Glutamatergic neuron (in vitro differentiated cells): ENCODE measurements at places on chromosomes 11 and 22. TPM values are rescaled to one million over a fixed set of nuclear protein-coding genes. Genes with fewer than 3 reads are reported as not detected.

DNA sequence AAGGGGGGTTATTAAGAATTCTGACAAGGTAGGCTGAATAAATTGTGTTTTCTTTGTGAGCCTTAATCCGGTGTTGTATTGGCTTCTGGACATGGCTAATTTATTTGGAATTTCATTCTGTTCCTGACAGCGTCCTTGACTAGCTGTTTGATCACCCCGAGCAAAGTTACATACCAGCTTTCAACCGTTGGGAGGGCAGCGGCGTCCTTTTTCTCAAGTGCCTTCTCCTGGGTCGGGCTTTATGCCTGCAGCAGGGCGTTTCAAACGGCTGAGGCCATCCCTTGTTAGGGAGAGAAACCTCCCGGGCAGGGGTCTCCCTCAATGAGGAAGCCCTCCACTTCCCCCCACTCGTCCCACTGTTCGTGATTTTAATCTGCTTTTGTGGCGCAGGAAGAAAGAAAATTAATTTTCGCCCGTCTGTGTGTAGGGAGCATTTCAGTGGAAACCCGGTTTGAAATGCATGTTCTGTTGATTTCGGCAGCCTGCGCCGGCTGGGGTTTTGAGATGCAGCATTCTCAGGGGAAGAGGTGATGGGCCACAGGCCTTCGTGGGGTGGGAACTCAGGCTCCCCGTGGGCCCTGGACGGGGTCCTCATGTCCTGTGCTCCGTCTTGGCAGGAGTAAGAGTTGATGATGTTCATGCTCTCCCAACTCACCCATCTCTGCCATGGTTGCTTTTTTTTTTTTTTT is 2.9 kb upstream of the SMIM38 start:
- H3K36me3 ChIP-seq, result peaks cover 9% of the 10 kb centered on the region
- DNase-seq, result no peak
- H3K4me1 ChIP-seq, result peaks cover 1% of the 10 kb centered on the region
- H3K27me3 ChIP-seq, result peaks cover 2% of the 10 kb centered on the region
- no peak overlapping the region for H3K4me3 ChIP-seq

DNA sequence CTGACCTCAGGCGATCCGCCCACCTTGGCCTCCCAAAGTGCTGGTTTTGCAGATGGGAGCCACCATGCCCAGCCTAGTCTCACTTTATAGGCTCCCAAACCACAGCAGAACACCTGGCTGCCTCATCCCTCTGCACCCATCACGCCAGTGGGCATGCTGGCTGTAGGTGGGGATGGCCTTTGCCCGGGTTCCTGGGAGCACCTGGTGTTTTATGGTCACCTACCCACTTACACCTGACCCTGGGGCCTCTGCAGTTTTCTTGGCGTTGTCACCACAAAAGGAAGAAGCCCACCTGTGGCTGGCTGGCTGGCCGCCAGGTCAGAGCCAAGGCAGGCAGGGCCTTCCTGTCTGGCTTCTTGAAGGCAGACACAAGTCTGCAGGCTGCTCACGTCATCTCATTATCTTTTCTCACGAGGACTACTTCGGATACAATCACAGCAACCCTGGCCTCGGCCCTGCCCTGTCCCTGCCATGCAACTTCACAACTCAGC is 8.2 kb downstream of the RRP7A start:
- DNase-seq, result no peak
- H3K4me3 ChIP-seq, result no peak overlapping the region
- H3K27ac ChIP-seq, result no peak overlapping the region
- no peaks in the 10 kb centered on the region for H3K36me3 ChIP-seq

- H3K27me3 ChIP-seq, result peaks cover 2% of the 10 kb centered on the region
- H3K4me3 ChIP-seq, result no peak overlapping the region
- no peaks in the 10 kb centered on the region for H3K4me1 ChIP-seq
- no peak overlapping the region for H3K27ac ChIP-seq
- DNase-seq, result no peak
- H3K36me3 ChIP-seq, result peaks cover 5% of the 10 kb centered on the region
These were observed 49.1 kb downstream of the EMSY start for GRCh38 chr11:76493626-76494539.

GRCh38 chr22:19991645-19992451 is 24.8 kb downstream of the ARVCF start:
- no peak overlapping the region for H3K4me3 ChIP-seq
- H3K4me1 ChIP-seq, result peaks cover 18% of the 10 kb centered on the region
- peaks cover 3% of the 10 kb centered on the region for H3K27me3 ChIP-seq
- no peak for DNase-seq
- no peak overlapping the region for H3K27ac ChIP-seq

GRCh38 chr11:119580081-119580480 is 148.9 kb downstream of the NECTIN1 start:
- peaks cover 2% of the 10 kb centered on the region for H3K27me3 ChIP-seq
- H3K4me3 ChIP-seq, result no peak overlapping the region
- DNase-seq, result no peak

DNA sequence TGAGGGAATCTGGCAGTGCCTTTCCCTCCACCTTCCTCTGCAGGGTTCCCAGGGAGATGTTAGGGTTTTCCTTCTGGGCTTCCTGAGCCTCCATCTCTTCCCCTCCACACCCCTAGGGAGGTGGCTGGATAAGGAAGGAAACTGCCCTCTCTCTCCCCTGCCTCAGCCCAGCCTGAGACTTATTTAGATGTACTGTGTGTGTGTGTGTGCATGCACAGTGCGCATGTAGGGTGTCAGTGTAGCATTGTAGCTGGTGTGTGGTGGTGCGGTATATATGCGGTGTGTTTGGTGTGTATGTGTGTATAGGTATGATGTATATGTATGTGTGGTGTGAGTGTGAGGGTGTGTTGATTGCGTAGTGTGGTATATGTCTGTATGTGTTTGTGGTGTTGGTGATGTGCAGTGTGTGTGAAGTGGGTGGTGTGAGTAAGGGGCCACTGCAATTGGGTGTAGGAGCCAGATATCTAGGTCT is 1.5 kb downstream of the FXYD6 start:
- peaks cover 5% of the 10 kb centered on the region for H3K36me3 ChIP-seq
- no peak overlapping the region for H3K27ac ChIP-seq
- DNase-seq, result no peak
- H3K4me1 ChIP-seq, result peaks cover 17% of the 10 kb centered on the region
- H3K27me3 ChIP-seq, result peaks cover 22% of the 10 kb centered on the region
- peak overlapping the region; percentile 94 for H3K4me3 ChIP-seq

The RIN1 gene
- 1.9 TPM for total RNA-seq

The ZNHIT2 gene
- total RNA-seq, result 4.1 TPM

The BIK gene
- 17.3 TPM for total RNA-seq

The SERPINH1 gene
- total RNA-seq, result 35.0 TPM
